ENCODE measurements at places on chromosomes 5 and 9.
A peak's percentile ranks its signal among the peaks of the same experiment; 100 is the strongest.

DNA sequence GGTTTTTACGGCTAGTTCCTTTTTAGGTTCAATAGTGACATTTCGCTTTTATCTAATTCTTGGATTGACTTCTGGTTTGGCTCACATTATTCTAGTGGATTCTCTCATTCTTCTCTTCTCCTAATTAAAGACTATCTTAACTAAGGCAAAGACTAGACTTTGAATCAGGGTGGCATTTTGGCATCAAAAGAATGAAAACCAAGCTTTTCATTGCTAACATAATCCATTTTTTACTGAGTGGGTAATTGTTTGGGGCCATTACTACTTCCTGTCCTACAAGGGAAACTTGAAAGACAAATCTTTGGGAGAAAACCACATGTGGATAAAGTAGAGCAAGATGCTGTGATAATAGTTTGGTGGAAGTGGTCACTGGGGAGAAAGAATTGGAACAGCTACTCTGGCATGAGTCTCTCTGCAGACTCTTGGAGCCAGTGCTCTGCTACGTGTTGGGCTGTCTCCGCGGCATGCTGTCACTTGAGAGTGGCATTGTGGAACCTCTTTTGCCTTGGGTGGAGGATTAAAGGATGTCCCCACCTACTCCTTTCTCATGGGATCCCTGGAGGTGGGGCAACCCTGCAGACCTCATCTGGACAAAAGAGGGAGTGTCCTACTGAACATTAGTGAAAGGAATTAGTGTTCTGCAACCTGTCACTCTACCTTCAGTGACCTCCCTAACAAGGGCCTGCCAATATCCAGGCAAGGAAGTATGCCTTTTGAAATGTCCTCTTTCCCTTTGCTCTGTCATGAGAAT, 280.4 kb downstream of the PSAT1 start:
- no peak for DNase-seq

DNA sequence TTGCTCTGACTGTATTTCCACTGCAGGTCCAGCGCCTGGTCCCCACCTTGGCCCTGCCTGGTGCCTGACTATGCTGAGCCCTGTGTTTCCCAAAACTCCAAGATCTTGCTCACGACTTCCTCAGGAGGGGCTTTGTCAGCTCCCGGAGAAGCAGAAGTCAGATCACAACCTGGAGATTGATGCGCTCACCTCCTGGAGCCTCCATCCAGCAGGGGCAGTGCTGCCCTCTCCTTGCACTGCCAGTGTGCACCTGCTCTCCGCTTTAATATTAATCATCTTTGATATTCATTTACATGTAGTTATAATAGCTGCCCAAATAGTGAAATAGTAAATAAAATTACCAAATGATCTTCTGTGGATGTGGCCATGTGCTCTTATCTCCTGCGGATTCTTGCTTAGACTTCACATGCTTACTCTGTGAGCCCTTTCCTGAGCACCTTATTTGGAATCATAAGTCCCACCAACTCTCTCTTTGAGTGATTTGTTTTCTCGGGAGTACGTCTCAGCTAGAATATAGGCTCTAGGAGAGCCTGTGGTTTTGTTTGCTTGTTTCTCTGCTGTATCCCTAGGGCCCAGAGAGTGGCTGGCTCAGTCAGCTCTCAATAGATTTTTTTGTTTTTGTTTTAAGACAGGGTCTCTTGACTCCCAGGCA, 17.4 kb downstream of the MAML1 start:
- no peak for DNase-seq

GRCh38 chr9:87372356-87372851, 125.3 kb upstream of the DAPK1 start:
- DNase-seq: no peak

DNA sequence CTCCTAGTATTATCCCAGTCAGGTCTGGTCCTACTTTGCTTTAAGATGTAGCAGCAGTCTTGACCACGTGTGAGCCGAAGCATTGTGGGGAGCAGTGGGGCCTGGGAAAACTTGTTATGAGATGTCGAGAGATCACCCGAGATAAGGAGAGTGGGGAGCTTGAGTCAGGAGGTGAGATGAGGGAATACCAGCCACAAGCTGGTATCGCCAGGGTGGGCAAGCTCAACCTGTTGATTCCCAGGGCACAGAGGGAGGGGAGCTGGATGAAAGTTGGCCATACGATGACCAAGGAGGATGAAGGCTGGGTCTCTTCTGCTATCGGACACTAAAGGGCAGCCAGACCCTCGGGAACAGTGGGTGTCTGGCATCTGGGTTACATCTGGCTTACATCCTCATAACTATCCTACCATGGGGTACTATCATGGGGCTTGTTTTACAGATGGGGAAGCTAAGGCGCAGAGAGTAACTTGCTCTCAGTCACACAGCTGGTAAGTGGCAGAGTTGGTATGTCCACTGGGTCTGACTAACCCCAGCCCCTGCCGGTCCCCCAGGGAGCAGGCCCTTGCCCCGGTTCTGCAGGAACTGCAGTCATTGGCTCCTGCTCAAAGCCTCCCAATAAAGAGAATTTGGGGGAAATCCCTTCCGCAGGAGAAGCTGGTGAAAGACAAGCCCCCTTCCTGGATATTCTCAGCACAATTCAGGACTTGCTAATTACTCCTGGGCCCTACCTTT, 13.4 kb upstream of the TIFAB start:
- DNase-seq: peak; percentile 73

DNA sequence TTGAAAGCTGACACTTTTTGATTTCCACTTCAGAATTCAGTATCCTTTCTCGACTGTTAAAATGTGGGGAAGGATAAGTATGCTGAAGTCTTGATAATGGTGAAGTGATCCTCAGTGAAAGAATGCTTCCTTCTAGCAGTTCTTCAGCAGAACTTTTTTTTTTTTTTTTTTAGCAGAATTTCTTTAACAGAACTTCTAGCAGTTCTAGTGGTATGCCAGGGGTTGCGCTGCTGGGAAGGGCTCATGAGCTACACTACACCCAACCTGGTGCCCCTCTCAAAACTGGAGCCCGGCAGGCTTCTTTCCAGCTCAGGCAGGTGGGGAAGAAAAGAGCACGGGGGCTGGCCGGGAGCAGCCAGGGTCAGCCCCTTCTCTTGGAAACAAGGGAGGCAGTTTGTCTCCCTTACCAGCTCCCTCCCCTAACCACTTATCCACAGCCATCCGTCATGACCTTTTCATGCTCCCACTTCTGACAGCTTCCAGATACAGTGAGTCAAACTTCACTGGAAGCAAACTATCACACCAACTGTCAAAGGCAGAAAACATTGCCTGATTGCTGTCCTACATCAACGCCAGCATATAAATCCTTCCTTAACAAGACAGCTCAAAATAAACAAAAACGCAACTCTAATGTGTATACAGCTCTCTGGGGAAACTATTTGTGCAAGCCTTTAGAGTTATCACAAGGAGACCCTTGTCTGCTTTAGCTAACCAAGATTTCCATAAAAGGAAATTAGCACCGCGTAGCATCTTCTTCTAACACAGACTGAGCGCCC, 211.5 kb downstream of the GAPVD1 start:
- peak; percentile 76 for DNase-seq

GRCh38 chr9:15570769-15571168, 17.9 kb downstream of the CCDC171 start:
- DNase-seq: no peak

DNA sequence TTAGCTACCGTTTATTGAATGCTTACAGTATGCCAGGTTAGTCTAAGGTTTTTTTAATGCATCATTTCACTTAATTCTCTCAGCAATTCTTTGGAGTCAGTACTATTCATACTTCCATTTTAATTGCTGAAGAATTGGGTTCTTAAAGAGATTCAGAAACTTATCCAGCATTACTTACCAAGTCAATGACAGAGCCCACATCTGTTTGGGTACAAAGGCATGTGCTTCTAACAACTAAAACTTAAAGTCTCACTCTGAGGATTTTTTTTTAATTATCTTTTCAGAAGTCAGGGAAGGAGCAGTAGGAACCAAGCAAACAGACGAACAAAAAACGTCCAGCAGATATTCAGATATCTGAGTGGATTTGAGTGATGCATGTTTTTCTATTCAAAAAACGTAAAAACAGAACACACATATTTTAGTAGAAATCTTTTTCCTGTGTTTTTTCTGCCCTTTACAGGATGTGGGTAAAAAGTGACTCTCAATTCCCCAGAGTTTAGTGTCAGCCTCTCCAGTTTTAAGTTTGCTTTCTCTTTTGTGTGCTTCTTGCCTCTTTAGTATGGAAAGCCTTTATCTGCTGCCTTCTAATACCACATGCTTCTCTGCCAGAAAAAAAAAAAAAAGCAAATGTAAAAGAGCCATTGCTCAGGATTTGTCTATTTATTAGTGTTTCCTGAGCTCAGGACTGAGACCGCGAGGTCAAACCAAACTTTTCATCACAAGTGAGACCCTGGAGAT, 118.0 kb downstream of the PRKACG start:
- DNase-seq: no peak

DNA sequence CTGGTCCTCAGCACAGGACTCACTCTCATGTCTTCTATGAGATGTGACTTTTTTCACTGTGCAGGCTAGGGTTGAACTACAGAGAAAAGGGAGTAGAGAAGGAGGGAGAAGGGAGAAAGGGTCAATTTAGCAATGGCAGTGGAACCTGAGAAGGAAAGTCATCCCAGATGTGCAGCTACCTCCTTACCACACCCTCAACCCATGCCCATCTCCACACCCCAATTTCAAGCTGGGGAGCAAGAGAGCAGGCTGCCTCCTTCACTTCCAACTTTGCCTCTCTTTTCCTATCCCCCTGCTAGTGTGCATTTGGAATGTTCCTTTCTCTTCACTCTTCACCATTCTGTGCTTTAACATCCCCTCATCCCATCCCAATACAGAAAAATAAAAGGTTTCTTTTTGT, 163.5 kb upstream of the MAP3K1 start:
- no peak for DNase-seq

- no peak for DNase-seq
These were observed 32.2 kb downstream of the NMUR2 start for GRCh38 chr5:152372875-152373274.

DNA sequence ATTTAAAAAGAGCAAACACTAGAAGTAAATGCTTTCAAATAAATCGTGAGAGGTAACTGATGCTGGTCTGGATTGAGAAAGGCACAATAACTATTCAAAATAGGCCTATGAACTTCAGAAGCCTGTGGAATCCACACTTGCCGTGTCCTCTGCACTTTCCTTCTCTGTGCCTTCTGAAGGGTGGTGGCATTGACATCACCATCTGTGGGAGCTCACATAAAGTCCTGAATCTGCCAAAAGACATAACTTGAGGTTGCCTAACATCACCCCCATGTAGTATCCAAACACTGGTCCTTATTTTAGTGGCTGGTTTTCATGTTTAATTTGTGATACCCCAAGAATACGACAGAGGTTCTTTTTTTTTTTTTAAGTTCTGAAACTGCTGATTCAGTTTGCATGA, 59.8 kb downstream of the IRF1 start:
- no peak for DNase-seq

- DNase-seq: no peak
These were observed 159.9 kb downstream of the PPP2R2B start for GRCh38 chr5:146718609-146719008.

GRCh38 chr9:110797611-110798010, 129.0 kb downstream of the MUSK start:
- DNase-seq: no peak

GRCh38 chr9:9173264-9173663, 1373.7 kb upstream of the DMAC1 start:
- DNase-seq: no peak

- no peak for DNase-seq
These were observed 10.1 kb upstream of the FOXI1 start for GRCh38 chr5:170095646-170096045.

- no peak for DNase-seq
These were observed 7.9 kb downstream of the G3BP1 start for GRCh38 chr5:151779531-151780125.

- peak; percentile 90 for DNase-seq
These were observed at the start of gene SMIM15 for GRCh38 chr5:61162010-61162831. Gene SMIM15, minus strand, starts transcription at chr5:61162468. Its CDS starts 2,297 bp downstream, at chr5:61160171.

GRCh38 chr5:10109299-10109698, 140.4 kb downstream of the ATPSCKMT start:
- DNase-seq: no peak

- no peak for DNase-seq
These were observed 45.7 kb upstream of the CTXN3 start for GRCh38 chr5:127602896-127603844.

GRCh38 chr5:57429513-57430120, 53.0 kb downstream of the ACTBL2 start:
- DNase-seq: no peak

DNA sequence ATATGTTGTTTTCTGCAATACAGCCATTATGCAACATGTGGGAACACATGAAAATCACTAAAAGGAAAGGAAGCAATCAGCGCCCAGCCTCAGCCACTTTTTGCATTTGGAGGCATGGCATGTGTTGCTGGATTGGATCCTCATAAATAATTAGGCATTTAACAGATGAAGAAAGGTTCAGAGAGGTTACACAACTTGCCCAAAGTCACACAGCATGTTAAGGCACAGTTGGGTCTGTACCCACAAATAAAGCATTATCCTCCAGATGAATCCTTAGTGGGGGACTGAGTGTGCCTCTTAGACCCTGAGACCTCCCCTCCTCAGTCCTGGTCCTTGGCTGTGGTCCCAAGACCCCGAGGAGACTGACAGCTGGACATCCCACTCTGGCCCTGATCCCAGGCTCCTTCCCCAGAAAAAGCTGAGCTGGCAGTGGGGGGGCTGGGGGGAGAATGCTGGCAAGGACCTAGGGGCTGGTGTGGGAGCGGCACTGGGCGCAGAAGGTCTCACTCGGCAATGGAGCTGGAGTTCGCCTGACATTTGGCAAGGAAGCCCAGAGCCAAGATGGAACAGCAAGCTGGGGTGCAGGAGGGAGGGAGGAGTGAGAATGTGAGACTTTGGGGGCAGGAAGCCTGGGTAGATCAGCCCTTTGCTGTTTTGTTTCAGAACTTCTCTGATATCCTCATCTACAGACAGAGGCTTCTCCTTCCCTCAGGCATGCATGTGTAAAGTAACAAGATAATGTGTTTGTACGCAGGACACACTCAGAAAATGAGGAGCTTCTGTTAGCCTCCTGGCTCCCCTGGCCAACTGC, 6.9 kb upstream of the AKNA start:
- no peak for DNase-seq

- no peak for DNase-seq
These were observed 97.8 kb downstream of the MPDZ start for GRCh38 chr9:13181652-13182051.

DNA sequence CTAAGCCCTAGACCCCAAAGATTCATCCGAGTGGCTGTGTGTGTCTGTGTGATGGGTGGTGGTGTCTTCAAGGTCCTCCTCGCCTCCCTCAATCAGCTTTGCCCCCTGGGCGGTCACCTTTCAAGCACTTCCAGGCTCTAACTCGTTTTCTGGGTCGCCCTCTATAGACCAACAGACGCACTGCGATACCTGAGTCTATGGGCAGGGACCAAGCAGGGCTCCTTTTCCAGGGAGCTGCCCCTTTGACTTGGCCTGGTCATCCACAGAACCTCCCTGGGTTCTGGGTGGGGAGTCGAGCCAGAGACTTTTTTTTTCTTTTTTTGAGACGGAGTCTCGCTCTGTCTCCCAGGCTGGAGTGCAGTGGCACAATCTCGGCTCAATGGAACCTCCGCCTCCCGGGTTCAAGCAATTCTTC, 1.1 kb downstream of the SLC27A4 start:
- DNase-seq: peak; percentile 91

DNA sequence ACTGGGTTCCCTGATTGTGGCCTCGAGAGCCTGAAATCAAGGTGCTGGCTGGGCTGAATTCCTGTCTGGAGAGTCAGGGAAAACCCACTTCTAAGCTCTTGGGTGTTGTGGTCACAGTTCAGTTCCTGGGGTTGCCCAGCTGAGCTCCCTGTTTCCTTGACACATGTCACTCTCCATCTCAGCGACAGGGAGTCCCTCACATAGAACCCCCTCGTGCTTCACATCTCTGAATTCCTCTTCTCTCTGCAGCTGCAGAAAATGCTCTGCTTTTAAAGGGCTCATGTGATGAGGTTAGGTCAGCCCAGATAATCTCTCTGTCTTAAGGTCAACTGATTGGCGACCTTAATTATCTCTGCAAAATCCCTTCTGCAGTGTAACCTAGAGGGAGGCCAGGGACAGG, 53.5 kb upstream of the NFIL3 start:
- no peak for DNase-seq
